ENCODE measurements at places on chromosomes 5 and 9.

DNA sequence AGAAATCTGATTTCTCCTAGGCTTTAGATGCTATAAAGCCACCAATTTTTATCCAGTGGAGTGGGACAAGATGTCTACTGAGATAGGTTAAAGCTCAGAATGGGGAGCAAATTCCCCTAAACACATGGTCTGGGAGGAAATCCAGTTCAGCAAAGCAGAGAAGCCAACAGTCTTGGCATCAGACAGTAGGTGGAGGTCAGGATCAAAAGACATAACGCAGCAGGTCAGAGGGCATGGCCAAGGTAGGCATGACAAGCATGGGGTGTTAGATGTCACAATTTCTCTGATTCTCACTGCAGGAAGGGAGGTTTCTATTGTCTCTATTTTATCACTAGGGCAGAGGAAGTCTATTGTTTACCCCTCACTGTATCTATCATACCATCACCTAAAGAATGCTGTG, 288.2 kb downstream of the ACTL7B start:
- peaks cover 2% of the 10 kb centered on the region for H3K4me1 ChIP-seq
- H3K36me3 ChIP-seq, result no peaks in the 10 kb centered on the region

DNA sequence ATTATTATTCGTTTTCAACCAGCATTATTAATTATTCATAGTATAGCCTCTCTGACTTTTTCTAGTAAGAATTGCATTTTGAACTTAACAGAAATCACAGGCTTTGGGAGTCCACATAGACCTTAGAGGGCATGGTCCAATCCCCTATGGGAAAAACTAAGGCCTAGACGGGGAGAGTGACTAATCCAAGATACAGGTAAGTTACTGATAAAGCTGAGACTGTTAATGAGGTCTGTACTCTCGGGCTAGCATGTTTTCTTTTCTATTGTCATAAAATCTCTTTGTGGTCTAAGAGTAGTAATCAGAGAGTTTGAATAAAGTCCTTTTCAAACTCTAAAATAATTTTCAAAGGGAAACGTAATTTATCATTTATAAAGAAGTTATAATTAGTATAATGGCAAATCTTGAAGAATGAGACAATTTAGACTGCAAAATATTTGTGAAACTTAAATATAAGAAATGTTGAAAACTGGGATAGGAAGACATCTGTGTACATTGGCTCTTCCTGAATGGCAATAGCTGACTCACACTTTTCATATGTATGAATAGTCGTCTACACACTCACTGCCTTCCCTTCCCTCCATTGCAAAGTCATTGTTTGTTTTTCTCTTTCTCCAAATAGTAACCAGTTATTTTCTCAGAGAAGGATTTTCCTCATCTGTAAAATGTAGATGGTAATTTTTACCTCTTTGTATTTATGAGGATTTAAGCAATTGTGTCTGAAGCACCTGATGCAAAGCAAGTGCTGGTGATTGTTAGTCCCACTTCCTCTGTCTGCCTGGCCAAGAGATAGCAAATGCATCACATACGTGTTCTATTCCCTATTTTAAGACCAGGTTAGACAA, 207.9 kb upstream of the CD180 start:
- H3K36me3 ChIP-seq, result no peaks in the 10 kb centered on the region
- H3K27ac ChIP-seq, result no peak overlapping the region
- no peak overlapping the region for H3K4me3 ChIP-seq
- no peaks in the 10 kb centered on the region for H3K27me3 ChIP-seq
- peaks cover 5% of the 10 kb centered on the region for H3K4me1 ChIP-seq

- no peak for DNase-seq
- H3K4me3 ChIP-seq, result no peak overlapping the region
- H3K27ac ChIP-seq, result no peak overlapping the region
- H3K4me1 ChIP-seq, result no peaks in the 10 kb centered on the region
- H3K36me3 ChIP-seq, result no peaks in the 10 kb centered on the region
- H3K27me3 ChIP-seq, result no peaks in the 10 kb centered on the region
These were observed 64.5 kb downstream of the PAM start for GRCh38 chr5:102819634-102820033.

GRCh38 chr9:136351252-136351800, 12.2 kb downstream of the DNLZ start:
- peaks cover 2% of the 10 kb centered on the region for H3K36me3 ChIP-seq
- no peak overlapping the region for H3K27ac ChIP-seq
- DNase-seq, result no peak

GRCh38 chr5:143199843-143200242, 203.6 kb downstream of the NR3C1 start:
- H3K4me3 ChIP-seq, result no peak overlapping the region
- H3K4me1 ChIP-seq, result peaks cover 14% of the 10 kb centered on the region
- no peaks in the 10 kb centered on the region for H3K27me3 ChIP-seq
- no peak for DNase-seq
- no peaks in the 10 kb centered on the region for H3K36me3 ChIP-seq

GRCh38 chr5:165705960-165706359, 2200.5 kb downstream of the MAT2B start:
- DNase-seq, result no peak
- H3K27ac ChIP-seq, result peak overlapping the region; percentile 27
- H3K27me3 ChIP-seq, result no peaks in the 10 kb centered on the region
- H3K36me3 ChIP-seq, result no peaks in the 10 kb centered on the region

DNA sequence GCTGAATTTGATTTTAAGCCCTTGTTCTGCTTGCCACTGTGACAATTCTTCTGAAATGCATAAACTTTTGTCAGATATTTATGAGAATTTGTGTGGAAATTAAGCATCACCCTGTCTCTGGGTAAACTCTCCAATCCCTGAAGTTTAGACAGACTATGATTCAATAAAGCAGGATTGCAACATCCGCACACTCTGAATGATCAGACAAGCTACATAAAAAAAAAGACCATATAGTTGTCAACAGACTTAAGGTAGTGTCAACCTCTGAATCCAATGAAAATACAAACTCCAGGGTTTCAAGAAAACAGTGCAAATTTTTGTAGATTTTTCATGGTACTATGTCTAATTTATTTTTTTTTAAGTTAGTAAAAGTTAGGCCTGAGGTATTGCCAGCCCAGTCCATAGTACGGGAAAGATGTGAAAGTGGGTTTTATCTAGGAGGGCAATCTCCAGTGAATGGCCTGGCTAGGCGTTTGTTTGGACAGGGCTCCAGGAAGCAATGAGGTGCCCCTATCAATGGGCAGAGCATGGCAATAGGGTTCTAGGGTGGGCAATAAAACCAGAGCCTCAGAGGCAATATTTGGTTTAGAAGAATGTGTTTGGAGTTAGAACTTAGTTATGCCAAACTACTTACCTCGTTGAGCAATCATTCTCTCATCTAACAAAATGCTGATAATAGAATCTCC, 762.6 kb upstream of the SEMA6A start:
- no peaks in the 10 kb centered on the region for H3K27me3 ChIP-seq
- no peak overlapping the region for H3K4me3 ChIP-seq
- DNase-seq, result no peak
- H3K36me3 ChIP-seq, result no peaks in the 10 kb centered on the region
- no peak overlapping the region for H3K27ac ChIP-seq

DNA sequence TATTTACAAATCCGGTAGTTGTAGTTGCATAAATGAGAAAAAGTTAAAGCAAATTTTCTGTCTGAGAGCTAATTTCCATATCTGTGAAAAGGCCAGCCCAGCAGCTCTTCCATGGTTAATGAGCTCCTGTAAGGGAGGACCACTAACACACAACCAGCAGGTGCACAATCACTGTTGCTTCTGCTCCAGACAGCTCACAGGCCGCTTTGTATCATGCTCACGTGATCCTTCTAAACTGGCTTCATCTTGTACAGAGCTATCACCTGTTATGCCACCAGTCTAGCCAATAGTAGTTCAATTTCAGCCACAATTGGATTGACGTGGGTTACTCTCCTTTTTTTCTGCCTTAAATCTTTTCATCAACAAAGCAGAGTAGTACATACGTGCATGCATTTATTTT, 38.3 kb upstream of the FBXL17 start:
- peaks cover 1% of the 10 kb centered on the region for H3K4me1 ChIP-seq
- no peak overlapping the region for H3K4me3 ChIP-seq
- H3K36me3 ChIP-seq, result no peaks in the 10 kb centered on the region

DNA sequence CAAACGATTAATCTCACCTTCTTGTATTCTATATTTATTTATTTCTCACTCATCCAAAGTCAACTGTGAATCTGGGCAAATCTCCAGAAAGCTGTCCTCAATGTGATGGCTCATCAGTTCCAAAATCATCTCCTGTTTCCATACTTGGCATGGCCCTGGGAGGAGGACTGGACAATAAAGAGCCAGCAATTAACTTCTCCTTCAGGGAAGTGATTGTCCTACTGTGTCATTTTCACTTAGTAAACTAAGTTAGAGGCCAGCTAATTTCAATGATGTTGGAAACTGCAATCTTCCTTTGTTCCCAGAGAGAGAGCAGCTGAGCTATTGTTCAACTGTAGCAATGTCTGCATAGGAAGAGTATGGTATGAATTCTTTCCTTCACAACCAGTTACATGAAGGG, 17.5 kb downstream of the CDH12 start:
- no peak overlapping the region for H3K4me3 ChIP-seq
- no peak overlapping the region for H3K27ac ChIP-seq
- no peaks in the 10 kb centered on the region for H3K36me3 ChIP-seq
- DNase-seq, result peak; percentile 4
- H3K4me1 ChIP-seq, result no peaks in the 10 kb centered on the region
- H3K27me3 ChIP-seq, result no peaks in the 10 kb centered on the region

DNA sequence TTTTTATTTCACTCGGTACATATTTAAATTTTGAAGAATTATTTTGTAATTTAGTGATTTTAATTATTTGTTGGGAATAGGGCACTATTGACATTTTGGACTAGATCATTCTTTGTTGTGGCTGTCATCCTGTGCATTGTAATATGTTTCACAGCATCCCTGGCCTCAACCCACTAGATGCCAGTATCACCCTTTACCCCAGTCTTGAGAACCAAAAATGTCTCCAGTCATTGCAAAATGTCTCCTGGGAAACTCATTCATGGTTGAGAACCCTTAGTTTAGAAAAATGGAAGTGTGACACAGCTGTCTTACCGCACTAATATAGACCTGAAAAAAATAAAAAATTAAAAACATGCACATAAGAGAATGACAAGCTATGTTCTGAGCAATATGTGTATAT, 88.4 kb upstream of the CCDC152 start:
- H3K27me3 ChIP-seq, result no peaks in the 10 kb centered on the region
- H3K4me3 ChIP-seq, result no peak overlapping the region
- DNase-seq, result no peak
- no peaks in the 10 kb centered on the region for H3K4me1 ChIP-seq
- no peak overlapping the region for H3K27ac ChIP-seq
